ENCODE measurements at places on chromosomes 4 and X.

DNA sequence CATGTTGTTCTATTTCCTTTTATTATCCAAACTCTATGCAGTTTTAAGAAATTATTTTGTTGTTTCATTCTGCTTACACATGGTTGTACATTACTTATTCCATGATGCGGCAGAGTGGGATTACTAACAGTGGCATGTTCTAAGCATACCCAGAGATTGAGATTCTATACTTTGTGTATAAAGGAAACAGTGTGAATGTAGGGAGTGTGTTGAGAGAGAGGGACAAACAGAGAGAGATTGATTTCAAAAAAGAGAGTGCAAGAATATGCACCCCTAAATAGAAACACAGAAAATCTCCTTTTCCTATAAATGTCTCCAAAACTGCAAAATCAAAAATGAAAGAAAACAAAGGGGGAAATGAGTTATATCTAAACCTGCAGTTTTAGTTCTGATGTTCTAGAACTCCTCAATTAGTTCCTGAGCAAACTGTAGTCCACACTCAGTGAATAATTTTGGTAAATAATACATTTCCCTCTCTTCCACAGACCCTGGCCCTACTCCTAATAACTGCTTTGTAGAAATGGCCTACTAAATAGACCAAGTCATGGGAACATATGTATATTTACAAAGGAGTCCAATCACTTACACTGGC lies 31.0 kb downstream of the SLC9B1 start:
- DNase-seq = no peak

GRCh38 chr4:26242451-26242850 lies 78.4 kb upstream of the RBPJ start:
- no peak for DNase-seq

GRCh38 chrX:21632027-21632426 lies 26.1 kb downstream of the KLHL34 start:
- no peak for DNase-seq

DNA sequence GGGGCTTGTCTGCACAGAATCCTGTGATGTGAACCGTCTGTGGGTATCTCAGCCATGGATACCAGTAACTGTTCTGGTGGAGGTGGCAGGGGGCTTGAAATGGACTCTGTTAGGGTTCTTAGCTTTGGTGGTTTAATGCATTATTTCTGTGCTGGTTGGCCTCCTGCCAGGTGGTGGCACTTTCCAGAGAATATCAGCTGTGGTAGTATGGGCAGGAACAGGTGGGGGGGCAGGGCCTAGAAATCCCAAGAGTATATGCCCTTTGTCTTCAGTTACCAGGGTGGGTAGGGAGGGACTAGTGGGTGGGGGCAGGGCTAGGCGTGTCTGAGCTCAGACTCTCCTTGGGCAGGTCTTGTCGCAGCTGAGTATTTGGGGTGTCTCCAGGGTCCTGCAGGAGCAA lies 106.7 kb downstream of the KIT start:
- DNase-seq = no peak

DNA sequence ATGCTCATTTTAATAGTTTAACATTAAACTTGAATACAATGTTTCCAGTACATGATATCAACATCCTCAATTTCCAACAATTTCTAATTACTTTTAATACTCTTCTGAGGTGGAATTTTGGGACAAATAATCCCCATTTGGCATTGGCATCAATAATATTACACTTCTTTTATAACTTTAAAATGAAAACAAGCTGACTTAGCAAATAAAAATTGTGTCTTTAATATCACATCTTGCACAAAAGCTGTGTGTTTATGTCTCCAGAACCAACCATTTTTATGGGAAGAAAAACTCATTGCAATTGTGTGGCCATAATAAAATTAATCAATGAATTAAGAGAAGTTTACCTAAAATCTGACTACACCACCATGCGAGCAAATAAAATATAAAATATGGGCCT lies 2552.6 kb downstream of the PCDH7 start:
- DNase-seq = no peak

DNA sequence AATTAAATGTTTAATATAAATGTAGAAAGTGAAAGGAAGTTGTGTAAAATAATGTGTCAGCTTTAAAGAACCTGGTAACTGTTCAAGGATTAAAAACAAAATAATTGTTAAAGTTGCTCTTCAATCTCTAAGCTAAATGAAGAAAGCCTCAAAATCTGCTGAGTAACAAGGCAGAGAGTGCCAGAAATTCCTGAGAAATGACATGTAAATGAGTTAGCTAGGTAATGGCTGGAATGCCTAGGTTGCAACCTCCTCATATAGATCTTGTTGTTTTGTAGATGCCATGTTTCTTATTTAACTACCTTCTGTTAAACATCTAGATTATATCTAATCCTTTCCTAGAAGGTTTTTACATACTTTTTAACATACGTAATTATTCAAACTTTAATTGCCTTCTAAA lies 763.6 kb upstream of the AGA start:
- DNase-seq = no peak

Measured in activated T-cell treated with anti-CD3 and anti-CD28 coated beads for 24 hours (primary cell).